ENCODE measurements at places on chromosomes 11 and 22.

GRCh38 chr11:36594316-36594989 lies at the start of gene IFTAP:
IFTAP (plus strand) TSS chr11:36594502; CDS start chr11:36610104, 15,602 bp downstream.
- peak; percentile 18 for DNase-seq

GRCh38 chr11:99079576-99079975 lies 58.8 kb downstream of the CNTN5 start:
- no peak for DNase-seq

DNA sequence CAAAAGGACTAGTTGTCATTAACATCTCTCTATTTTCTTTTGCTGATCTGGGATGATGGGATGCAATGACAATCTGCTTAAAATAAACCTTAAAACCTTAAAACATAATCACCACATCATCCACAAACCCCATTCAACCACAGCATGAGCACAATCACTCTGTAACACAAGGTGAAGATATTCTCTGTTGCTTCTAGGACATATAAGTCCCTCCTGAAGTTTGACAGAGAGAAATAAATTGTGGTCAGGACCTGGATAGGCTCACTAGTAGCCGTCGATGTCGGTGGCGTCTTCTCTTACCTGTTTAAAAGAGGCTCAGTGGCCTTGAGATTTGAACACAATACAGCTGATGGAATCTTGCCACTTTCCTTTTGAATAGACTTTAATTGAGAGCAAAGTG lies 47.9 kb downstream of the WT1 start:
- no peak for DNase-seq

- no peak for DNase-seq
Measured at GRCh38 chr11:70872955-70873735, 379.2 kb downstream of the SHANK2 start.

- no peak for DNase-seq
Measured at GRCh38 chr11:60954421-60954820, 2.4 kb upstream of the SLC15A3 start.

- peak; percentile 31 for DNase-seq
Measured at GRCh38 chr11:134252346-134253187, 585 bp downstream of the THYN1 start.

GRCh38 chr11:12981676-12982522 lies 27.2 kb upstream of the RASSF10 start:
- DNase-seq = no peak

DNA sequence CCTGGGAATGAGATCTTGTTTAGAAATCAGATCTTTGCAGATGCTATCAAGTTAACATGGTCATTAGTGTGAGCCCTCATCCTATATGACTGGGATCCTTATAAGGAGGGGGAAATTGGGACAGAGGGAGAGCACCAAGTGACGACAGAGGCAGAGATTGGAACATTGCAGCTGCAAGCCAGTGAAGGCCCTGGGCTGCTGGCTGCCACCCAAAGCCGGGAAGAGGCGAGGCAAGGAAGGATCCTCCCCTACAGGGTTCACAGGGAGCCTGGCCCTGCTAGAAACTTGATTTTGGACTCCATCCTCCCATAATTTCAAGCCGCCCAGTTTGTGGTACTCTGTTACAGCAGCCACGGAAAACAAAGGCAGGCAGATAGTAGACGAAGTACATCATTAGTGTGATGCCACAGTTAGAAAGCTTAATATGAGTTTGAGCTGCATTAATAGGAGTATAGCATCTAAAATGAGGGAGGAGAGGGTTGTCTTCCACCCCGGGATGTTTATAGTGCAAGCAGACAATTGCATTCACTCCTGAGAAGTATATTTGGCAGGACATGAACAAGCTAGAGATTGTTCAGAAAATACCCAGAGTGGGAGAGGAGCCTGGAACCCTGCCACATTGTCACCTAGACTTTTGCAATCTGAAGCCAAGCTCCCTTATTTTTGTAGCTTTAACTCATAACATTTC lies 56.8 kb upstream of the CLMP start:
- DNase-seq = no peak

DNA sequence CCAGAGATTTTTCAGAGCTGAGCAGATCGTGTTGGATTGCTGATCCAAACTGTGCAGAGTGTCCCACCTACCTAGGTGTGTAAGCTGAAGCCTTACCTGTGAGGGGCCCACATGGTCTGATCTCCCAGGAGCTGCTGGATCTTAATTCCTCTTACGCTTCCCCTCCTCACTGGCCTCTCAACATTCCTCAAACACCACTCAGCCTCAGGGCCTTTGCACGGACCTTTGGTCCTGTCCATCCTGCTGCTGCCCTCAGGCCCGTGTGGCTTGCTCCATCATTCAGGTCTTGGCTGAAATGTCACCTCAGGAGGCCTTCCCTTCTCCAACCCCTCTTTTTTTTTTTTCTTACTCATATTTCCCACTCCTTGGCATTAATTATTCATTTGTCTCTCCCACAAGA lies 21.1 kb upstream of the RAB1B start:
- no peak for DNase-seq

GRCh38 chr11:65083134-65083833 lies 556 bp downstream of the CDCA5 start:
- no peak for DNase-seq

DNA sequence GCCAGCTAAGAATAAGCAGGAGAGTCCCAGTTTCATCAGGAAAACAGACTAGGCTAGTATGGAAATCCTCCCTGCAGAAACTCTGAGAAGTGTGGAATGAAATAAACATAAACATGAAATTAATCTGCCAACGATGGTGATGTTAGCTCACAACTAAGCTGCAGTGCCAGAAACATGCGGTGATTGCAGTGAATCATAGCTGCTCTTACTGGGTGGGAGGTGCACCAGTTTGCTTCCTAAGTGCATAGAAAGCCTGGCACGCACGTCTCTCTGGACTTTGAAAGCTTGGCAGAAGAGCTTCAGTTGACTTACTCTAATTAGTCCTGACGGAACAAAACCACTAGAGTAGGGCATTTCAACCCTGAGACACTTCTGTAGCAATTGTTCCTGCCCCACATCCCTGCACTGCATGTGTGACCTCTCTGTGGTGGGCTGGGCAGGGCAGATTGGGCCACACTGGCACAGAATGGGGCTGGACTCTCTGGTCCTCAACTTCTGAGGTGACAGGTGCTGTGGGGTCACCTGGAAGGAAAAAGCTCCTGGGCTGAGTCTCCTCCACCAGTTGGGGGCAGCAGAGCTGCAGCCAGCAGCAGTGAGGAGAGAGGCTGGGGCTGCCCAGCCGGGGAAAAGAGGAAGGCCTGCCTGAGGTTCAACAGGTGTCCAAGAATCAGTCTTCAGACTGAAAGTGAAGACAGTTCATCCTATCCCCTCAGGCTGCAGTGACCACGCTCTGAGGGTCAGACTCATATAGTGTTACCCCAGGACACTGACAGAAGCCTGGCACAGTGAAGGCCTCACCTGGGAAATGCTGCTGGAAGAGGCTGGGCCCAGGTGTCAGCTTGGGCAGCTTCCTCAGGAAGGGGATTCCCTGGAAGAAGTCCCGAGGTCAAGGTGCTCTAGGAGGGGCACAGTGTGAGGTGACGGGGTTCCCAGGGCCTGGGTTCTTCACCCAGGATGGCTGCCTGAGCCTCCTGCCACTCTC lies 40.5 kb downstream of the GGTLC2 start:
- DNase-seq = no peak

DNA sequence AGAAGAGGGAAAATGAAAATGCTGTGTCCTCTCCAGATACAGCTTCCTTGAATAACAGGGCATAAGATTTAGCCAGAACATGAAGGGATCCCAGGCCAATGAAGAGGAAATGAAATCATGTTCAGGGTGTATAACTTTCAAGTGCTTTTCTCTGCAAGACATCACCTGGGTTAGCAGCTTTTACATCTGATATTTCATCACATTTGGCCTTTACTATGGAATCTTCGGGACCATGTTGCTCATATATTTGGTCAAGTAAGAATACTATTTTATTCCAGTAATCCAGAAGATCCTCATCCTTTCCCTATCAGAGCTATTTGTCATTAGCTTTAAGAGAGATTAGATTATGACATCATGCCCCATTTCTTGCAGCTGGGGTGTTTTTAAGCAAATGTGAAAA lies 66.3 kb upstream of the OR5AK2 start:
- DNase-seq = no peak

GRCh38 chr11:62054484-62055121 lies 69.2 kb upstream of the INCENP start:
- peak; percentile 12 for DNase-seq

- DNase-seq = no peak
Measured at GRCh38 chr11:78313181-78313795, 104.3 kb downstream of the GAB2 start.

DNA sequence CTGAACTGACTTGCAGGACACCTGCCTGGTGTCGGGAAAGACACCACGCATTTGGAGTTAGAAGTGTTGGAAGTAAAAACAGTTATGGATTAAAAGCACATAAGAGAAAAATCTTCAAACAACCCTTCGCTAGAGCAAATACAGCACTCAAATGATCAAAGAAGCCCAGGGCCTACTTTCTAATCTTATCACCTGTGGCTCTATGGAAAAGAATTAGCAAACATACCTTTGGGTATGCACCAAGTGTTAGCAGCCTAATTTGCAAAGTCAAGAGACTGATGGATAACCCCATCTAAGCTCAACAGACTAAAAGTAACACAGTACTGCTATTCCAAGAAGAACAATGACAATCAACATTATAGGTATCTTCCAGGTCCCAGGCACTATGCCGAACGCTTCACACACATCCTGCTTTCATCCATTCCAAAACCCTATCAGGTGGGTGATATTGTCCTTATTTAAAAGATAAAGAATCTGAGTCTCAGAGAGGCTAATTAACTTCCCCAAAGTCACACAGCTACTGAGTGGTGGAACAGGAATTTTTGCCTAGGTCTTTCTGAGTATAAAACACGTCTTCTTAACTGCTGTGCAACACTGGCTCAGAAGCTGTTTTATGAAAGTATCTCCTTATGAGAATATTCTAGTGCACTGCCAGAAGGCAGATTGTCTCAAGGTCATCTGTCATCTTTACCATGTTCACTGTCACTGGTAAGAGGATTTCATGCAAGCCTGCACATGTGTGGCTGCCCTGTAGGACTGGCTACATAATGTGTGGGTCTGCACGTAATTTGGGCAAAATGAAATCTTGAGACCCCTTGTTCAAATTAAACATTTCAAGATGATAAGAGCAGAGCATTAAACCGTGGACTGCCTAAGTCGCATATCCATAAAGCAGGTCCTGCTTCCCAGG lies 16.4 kb downstream of the SLC1A2 start:
- DNase-seq = no peak

- DNase-seq = no peak
Measured at GRCh38 chr11:14980854-14981253, 8.7 kb upstream of the CALCA start.

DNA sequence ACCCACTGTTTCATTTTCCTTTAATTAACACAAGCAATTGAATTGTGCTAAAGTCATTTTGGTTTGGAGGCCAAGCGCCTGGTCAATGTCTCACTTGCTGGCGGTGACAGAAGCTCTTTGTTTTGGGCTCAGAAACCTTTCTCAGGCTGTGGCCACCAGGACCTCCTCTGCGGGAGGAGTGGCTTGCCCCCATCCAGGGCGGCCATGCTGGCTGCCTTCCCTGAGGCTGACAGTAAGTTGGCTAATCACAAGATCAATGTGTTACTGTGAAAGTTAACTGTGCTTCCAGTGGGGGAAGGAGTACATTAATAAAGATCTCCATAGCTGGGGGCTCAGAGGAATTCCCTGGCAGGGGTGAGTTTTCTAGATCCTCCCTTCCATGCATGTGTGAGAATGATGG lies 1074.5 kb downstream of the NTM start:
- no peak for DNase-seq

- DNase-seq = no peak
Measured at GRCh38 chr11:10004526-10005113, 289.4 kb downstream of the SBF2 start.

Data from activated naive CD4-positive, alpha-beta T cell treated with anti-CD3 and anti-CD28 coated beads, Interleukin-2, amount 50 U/mL, for 16 hours (primary cell).